ENCODE measurements at places on chromosomes 11 and 22. TPM values are rescaled to one million over a fixed set of nuclear protein-coding genes. Genes with fewer than 3 reads are reported as not detected.
A peak's percentile ranks its signal among the peaks of the same experiment; 100 is the strongest.

The CHRM1 gene
- polyA plus RNA-seq: 0.14 TPM

The ME3 gene
- polyA plus RNA-seq: 28.7 TPM

The CNTF gene
- polyA plus RNA-seq: 0.30 TPM

The APOL3 gene
- polyA plus RNA-seq: 13.5 TPM

The TMA7B gene
- not detected for polyA plus RNA-seq

The KRTAP5-8 gene
- polyA plus RNA-seq: 0.46 TPM

The MUC6 gene
- 239 TPM for polyA plus RNA-seq

The PGR gene
- 0.42 TPM for polyA plus RNA-seq

The MEI1 gene
- polyA plus RNA-seq: 0.70 TPM

DNA sequence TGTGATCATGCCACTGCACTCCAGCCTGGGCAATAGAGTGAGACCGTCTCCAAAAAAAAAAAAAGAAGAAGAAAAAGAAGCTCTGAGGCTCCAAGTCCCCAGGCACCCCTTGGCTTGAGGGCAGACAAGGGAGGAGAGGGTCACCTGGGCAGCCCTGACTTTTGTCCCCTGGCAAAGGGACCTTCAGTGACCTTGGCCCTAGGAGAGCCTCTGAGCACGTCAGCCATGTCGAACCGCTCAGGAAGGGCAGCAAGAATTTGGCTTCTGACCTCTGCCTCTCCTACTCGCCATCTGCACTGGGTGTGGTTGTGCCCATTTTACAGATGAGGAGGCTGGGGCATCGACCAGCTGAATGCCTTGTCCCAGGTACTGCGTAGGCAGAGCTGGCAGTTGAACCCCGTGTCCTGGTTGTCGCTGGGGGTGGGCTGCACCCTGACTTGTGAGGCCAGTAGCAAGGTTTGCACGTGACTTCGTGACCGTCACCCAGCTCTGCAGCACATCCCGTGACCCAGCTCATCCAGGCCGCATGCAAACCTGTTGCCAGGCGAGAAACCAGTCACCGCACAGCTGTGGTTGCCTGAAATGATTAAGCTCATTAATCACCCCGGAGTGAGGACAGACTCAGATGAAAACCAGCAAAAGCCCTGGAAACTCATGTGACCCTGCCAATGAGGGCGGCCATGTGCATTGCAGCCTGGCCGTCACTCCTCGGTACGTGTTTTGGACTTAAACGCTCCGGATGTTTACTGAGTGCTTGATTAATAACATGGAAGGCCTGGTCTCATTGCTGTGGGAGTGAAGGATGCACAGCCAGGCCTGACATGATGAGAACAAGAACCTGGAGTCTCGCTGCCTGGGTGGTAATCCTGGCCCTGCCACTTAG, 47.7 kb upstream of the PPP6R3 start:
- DNase-seq: no peak

DNA sequence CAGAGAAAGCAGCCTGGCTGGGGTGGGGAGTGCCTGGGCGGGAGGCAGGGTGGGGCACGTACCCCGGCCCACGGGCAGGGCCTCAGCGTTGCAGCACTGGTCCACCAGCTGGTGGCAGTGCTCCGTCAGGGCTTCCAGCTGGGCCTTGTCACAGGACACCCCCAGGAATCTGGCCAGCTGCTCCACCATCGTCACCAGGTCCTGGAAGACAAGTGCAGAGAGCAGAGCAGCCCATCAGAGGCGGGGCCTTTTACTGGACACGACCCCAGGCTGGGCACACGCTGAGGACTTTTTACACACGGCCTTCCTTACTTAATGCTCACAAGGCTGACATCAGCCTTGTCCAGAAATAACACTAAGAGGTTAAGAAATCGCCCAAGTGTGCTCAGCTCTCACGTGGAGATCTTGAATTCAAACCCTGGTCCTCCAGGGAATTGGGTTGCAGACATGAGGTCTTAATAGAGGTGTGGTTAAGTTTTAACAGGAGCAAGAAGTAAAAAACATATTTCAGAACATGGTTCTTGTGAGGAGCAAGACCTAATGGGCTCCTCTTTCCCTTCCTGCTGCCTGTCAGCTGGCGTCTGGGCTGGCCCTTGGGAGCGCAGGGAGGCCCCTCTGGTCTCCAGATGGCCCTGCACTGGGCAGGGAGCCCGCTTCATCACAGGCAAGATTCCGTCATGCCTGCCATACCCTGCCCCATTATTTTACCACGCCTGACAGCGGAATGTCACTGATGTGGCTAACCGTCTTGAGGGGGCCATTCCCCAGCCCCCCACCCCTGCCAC, 17.1 kb upstream of the EFCAB6 start:
- no peak for DNase-seq

DNA sequence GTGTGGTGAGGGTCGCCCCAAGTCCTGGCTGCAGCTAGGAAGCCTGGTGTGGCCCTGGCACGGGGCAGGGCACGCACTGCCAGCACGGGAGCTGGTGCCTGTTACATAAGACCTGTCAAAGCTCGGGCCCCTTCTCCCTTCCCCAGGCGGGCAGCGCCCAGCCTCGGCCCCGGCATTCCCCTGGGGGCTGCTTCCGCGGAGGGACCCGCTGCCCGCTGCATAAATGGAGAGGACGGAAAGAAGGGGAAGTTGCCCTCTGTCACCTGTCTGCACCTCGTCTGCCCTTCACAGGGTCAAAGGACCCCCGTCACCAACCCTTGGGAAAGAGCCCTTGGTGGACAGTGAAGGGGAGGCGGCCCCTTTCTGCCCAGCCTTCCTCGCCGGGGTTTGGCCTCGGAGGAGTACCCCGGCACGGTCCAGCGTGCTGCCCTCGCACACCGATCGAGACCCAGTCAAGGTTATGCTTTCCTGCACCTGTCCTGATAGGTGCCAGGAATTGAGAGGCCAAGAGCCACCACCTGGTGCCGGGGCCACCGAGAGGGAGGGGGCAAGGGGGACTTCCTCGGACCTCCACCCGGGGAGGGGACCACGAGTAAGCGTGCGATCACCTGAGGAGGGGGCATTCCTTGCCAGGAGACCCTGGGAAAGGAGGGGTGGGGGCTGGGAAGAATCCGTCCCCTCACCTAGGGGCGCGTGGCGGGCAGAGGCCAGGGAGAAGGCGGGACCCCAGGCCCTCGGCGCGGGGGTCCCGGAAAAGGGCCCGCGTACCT, 16.8 kb upstream of the MFRP start:
- DNase-seq: peak; percentile 51

DNA sequence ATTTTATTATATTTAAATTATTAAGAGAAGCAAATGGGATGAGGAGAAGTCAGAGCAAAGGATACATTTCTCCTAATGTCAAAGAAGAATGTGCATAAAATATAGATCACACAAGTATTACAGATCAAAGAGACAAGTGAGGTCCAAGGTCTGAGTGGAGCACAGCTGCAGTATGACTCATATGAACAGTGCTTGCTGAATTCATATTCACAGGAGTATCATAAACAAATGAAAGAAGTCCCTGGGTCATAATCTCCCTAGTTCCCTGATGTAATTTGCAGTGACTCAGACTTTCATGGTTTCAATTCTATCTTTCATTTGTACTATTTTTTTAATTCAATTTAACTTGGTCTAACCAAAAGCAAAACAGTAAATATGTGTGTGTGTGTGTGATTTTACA, 499.0 kb upstream of the CCDC179 start:
- DNase-seq: peak; percentile 49

DNA sequence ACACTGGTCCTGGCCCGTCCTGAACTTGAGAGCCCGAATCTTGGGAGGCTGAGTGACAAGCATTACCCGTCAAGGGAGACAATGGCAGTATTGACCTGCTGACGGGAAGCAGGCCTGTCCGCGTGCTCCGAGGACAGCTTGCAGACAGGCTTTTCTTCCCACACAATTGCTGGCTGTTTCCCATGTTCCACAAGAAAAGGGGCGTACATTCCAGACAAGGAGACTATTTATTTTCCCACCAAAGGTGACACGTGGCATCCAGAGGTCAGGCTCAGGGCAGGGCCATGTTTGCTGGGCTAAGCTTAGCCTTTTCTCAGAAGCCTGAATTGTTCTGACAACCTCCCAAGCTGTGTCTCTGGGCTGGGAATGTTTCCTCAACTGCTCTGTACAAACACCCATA, 86.9 kb upstream of the SPON1 start:
- no peak for DNase-seq

DNA sequence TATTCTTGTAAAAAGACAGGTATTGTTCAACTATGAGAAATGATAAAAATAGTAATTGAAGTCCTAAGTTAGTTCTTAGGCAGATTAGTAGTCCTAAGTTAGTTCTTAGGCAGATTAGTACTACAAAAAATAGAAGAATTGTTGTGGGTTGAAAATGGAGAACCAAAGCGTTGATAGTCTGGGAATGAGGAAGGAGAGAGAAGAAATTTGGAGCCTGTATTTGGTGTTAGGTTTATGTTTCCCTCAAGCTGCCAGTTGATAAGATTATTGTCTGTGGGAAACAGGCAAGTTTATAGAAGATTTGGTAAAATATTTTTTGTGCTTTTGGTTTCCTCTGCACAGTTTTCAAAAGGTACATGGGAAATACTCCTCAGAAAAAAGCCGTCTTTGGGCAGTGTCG, 3.6 kb downstream of the BCO2 start:
- DNase-seq: no peak

- peak; percentile 93 for DNase-seq
These were observed at the start of gene FAM89B for GRCh38 chr11:65572356-65573051. TSS of gene FAM89B (plus strand) at chr11:65572538. CDS start at chr11:65572670, 132 bp downstream.

DNA sequence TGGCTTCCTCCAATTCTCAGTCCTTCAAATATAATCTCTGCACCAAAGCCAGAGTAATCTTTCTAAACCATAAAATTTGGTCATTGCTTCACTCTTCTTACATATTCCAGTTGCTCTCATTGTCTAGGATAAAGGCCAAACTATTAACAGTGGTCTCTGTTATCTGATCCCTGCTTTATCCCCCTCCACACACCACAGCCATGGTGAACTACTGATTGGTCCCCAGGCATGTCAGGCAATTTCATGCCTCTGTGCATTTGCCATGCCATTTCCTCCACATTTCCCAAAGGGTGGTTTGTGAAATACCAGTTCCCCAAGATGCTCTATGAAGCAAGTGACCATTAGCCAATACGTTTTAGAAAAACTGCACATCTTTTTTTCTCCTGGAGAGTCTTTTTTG, 97.0 kb downstream of the FAM181B start:
- no peak for DNase-seq

- no peak for DNase-seq
These were observed 198.4 kb upstream of the NARS2 start for GRCh38 chr11:78773077-78773476.

GRCh38 chr22:48366591-48366990, 1461.1 kb downstream of the BRD1 start:
- no peak for DNase-seq

DNA sequence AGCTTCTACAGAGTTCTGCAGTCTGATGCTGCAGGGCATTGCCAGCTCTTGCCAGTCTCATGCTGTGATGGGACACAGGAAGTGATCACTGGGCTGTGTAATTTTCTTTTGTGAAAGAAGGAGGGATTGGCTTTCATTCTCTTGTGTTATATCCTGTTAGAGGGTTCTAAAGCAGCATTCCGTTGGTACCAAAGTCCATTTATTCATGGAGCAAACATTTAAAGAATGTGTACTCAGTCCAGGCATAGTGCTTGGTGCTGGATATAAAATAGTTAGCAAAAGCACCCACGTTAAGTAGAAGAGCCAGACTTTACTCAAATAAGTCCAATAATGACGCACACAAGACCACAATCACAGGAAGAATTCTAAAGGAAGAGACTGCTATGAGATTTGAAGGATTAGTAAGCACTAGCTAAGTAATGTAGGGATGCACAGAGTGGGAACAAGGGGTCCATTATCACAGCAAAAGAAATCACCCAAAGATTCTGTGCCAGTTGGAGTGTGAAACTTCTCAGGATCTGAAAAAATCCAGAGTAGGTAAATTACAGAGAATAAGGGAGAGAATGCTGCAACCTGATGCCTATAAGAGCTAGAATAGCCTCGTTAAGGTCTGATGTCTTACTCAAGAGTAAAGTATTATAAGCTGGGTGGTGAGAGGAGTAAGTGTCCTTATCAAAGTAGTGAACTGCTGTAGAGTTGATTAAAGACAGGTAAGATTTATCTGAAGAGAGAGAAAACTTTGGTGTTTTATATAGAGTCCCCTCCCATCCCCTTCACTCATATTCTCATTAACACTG, 728.3 kb downstream of the METTL15 start:
- no peak for DNase-seq

GRCh38 chr11:16049611-16050010, 306.7 kb downstream of the SOX6 start:
- DNase-seq: no peak

- no peak for DNase-seq
These were observed 44.4 kb upstream of the FAT3 start for GRCh38 chr11:92180226-92180625.

GRCh38 chr22:32185821-32186220, 19.1 kb downstream of the RFPL2 start:
- DNase-seq: no peak

DNA sequence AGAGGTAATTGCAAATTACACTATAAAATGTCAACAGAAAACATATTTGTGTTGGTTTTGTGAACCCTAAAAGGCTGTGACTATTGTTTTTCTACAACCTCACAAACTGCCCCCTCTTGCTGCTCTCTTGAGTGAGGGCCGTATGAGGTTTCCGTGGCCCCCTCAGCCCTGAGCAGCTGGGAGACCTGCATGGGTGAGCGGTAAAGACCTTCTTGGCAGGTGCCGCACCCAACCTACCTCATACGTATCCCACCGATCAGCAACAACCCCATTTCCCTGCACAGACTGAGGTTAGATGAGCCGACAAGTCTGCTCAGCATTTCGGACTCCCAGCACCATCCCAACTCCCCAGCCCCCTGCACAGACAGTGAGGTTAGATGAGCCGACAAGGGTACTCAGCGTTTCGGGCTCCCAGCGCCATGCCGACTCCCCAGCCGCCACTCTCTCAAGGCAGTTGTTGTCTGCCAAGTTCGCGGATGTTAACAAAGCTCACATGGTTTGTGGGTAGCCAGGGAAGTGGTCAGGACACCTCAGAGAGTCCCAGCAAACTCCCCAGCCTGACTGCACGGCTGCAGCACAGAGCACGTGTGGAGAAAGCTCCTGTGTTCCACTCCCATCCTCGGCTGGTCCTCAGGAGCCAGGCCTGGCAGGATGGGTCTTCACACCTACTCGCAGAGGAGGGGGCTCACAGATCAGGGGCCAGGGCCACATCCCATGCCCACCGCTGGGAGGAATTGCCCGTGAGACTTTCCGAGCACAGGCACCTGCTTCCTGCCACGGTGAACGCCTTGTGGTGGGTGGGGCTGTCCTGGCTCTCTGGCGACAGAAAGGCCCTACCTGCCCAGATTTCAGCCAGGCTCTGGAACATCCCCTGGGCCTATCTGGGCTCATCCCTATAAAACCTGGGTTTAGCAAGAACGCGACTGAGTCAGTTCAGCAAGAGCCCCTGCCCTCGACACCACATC, 502.9 kb downstream of the BRD1 start:
- DNase-seq: no peak

- no peak for DNase-seq
These were observed 12.1 kb downstream of the SPATA19 start for GRCh38 chr11:133832991-133833897.
